ENCODE measurements at places on chromosomes 11 and 22.

DNA sequence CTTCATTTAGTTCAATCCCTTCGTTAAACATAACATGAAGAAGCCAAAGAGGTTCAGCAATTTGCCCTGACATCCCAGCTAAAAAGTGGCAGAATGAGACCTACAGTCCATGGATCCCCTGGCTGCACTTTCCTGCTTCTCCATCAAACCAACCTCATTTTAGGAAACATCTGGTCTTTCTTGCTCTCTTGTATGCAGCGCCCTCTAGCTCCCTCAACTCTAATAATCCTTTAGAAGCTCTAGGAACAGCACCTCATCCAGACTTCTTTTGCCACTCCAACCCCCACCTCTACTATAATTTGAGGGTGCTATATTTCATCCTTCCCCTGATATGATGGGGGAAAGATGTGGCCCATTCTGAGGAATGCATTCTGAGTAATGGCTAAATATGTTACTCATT lies 7.4 kb downstream of the CNTF start:
- no peak for DNase-seq

GRCh38 chr11:3613998-3614741 lies 27.6 kb downstream of the ART5 start:
- DNase-seq = no peak

GRCh38 chr11:62169935-62170334 lies 20.1 kb upstream of the SCGB1D1 start:
- DNase-seq = no peak

DNA sequence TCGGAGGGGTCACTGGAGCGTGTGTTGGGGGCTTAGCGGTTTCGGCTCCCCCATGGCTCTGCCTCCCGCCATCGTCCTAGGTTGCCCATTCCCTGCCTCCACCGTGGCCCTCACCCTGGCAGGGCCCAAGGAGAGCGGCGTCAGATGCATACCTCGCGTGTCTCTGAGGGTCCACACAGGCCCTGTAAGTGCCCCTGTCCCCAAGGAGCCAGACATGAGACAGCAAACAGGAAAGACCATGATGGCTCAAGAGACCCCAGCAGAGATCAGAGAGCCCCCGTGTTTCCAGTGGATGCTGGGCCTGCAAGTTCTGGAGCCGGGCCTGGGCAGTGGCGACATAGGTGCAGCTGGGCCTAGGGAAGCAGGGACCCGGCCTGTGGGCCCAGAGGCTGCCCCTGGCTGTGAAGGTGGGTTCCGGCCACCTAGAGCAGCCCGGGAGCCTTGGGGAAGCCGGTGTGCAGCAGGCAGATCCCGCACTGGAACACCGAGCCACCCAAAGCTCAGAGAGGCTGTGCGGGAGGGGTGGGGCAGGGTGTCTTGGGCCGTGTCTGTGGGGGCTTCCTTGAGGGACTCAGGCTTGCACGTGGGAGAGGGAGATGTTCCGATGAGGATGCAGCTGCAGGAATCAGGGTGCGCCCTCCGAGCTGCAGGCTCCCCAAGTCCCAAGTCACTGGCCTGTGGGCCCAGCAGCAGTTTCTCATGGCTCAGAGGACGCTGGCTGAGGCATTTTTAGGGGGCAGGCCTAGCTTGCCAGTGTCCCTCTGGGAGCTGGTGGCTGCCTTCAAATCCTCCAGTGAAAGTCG lies 126.4 kb downstream of the KCNQ1OT1 start:
- DNase-seq = no peak

- DNase-seq = no peak
Measured at GRCh38 chr22:34829485-34829884, 236.5 kb upstream of the ISX start.

- DNase-seq = no peak
Measured at GRCh38 chr11:1203505-1204271, 19.2 kb upstream of the MUC5B start.

DNA sequence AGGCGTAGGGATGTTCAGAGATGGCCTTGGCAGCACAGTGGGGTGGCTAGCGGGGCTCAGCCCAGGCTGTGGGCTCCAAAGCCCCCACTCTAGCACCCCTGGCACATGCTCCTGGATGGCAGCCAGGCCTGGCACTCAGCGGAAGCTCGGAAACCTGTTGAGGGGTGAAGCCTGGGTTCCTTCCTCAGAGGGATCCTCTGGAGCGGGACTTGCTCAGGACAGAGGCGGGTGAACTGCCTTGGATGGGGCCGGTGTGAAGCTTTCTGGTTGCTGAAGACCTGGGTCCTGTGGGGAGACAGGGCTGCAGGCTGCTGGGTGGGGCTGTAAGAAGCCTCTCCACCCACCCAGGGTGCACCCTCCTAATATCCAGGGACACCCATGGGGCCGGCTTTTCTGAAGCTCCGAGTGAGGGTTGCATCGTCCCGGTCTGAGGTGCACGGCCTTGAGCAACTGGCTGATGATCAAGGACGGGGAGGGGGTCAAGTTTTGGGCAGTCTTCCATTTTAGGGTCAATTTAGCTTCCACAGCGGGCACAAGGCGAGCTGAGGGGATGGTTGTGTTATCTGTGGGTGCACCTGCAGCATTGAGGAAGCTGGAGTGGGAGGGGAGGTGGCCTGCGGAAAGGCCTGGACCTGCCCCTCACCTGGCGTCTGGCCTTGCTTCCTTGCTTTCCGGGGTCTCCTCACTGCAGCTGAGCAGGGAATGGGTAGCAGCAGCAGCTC lies 5.2 kb downstream of the MRGPRE start:
- DNase-seq = no peak

- no peak for DNase-seq
Measured at GRCh38 chr11:59173080-59173963, 1.4 kb downstream of the DTX4 start.

DNA sequence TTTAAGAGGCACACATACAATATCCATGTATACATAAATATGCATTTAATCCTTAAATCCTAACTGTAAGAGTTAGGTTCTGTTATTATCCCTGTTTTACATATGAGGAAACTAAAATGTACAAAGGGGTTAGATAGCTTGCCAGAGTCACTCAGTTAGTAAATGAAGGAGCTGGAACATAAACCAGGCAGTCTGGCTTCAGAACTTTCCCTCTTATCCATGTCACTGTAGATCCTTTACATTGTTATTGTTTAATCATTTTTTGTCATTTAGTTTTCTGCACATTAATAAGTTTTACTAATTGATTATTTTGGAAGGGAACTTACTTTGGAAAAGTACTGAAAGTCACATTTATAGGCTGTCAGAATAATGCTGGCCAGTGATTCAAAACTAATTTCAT lies 282.4 kb downstream of the TMEM135 start:
- DNase-seq = no peak

DNA sequence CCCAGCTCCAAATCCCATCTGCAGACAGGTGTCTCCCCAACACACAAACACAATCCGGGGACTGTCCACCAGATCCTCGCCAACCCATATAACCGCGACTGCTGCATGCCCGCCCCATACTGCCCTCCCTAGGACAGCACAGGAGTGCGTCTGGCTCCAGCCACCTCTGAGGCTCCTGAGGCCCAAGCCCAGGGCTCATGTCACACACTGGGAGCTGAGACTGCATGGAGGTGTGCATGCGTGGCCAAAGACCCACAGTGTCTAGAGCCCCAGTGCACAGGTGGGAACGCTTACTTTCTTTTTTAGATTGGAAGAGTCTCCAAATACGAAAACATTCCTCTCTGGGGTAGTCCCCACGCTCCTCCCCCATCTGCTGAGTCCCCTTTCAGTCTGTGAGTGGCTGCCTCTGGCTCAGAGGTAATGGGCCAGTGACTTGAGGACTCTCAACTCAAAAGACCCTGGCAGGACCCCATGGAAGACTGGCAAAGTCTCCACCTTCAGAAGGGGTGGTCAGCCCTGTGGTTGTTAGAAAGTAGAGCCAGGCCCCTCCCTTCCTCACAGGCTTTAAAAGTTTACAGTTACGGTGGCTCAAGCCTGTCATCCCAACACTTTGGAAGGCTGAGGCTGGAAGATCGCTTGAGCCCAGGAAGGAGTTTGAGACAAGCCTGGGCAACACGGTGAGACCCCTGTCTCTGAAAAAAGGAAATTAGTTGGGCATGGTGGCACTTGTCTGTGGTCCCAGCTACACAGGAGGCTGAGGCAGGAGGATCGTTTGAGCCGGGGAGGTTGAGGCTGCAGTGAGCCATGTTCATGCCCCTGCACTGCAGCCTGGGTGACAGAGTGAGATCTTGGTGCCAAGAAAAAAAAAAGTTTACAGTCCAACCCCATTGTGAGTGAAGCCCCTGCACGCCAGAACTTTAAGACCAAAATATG lies 2.3 kb downstream of the CBX7 start:
- DNase-seq = no peak

DNA sequence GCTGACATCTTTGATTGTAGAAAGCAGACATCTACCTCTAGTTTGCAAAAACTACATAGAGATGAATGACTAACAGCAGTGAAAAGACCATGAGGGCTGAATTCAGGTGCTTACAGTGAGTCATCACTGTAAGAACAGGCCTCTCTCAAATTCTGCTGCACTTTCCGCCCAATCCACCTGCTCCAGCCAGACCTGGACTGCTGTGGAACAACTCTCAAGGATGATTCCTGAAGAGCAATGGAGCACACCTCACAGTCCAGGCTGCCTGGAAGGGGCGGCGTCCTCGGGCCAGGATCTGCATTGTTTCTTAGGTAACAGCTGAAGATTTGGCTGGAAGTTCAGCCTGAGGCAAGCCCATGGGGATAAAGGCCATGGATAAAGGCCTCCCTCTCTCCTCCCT lies 15.1 kb downstream of the APOL2 start:
- no peak for DNase-seq

- DNase-seq = no peak
Measured at GRCh38 chr22:40479126-40479800, 108.9 kb downstream of the SGSM3 start.

- DNase-seq = no peak
Measured at GRCh38 chr11:106446302-106446701, 368.8 kb downstream of the AASDHPPT start.

DNA sequence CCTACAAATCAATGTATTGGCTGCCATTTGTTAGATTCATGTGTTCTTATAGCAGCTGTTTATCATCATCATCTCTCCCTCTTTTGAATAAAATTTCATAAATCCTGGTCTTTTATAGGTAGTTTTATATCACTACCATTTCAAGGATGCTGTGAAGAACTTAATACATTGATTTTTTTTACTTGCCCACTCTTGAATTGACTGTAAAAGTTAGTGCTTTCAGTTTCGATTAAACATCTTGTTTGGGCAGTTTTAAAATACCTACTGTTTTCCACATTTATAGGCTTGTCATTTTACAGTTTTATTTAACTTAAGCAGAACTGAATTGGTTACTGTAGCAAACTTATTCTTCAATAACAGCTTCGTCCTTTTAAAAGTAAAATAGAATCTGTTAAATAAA lies 59.5 kb downstream of the TTC17 start:
- DNase-seq = no peak

GRCh38 chr22:22786301-22787115 lies 101.1 kb upstream of the IGLL5 start:
- DNase-seq = no peak

GRCh38 chr22:45684169-45684568 lies 12.5 kb downstream of the ATXN10 start:
- no peak for DNase-seq

- no peak for DNase-seq
Measured at GRCh38 chr11:121497176-121497998, 44.6 kb upstream of the SORL1-AS1 start.

DNA sequence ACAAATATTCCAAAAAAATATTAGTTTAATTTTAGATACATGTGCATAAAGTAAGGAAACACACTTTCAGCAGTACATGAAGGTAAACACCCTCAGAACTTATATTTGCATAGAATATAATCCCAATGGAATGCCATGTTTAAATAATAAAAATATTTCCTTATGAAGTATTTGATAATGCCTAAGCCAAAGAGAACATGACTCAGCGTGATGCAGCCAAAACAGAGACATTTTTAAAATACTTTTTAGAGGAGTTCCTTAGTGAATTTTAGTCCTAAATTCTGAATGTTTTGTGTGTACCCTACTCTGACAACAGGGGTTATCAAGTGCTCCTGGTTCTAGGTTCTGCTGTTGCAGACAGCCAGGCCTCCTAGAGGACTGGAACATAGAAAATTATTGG lies 39.1 kb upstream of the POU2AF2 start:
- no peak for DNase-seq

DNA sequence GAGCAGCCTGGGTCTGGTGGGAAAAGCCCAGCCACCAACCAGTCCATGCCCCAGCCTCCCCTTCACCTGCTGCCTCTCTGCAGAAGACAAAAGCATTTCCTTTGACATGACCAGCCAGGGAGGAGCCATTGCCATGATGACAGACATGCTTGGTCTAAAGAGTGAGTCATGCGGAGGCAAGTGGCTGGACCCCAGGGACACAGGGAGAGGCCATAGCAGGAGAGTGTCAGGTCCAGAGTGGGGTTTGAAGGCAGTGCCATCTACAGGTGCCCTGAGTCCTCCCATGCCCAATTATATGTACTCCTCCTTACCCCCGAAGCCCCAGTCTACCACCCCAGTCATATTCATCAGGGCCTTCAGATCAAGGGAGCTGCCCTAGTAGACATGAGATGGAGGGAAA lies 67.4 kb downstream of the SCN3B start:
- DNase-seq = no peak

DNA sequence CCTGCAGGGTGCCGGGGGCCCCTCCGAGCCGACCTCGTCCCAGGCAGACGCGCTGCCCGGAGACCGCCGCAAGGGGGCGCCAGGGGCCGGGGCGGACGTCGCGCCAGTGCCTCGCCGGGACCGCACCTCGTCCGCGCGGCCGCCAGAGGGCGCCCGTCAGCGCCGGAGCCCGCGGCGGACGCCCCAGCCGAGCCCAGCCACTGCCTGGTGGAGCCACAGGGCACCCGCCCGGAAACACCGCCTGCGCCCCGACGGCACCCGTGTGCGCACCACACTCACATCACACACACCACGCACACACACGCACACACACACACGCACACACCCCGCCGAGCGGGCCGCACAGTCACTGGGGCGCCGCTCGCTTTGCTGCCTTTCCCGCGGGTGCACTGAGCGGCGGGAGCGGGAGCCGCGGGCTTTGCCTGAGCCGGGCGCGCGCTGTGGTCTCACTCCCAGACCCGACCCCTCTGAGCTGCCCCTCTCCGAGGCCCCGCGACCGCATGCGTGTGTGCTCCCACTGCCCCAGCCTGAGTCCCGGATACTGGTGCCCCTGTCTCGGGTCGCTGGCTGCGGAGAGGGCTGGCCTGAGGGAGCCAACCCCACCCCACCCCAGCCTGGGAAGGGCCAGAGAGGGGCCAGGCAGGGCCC lies 449.3 kb downstream of the OPCML start:
- DNase-seq = peak; percentile 51

GRCh38 chr22:17162731-17163130 lies 3.7 kb upstream of the HDHD5 start:
- no peak for DNase-seq

GRCh38 chr22:39559456-39560105 lies 11.0 kb upstream of the CACNA1I start:
- no peak for DNase-seq

- DNase-seq = no peak
Measured at GRCh38 chr11:131311776-131312514, 58.5 kb upstream of the NTM start.

GRCh38 chr22:32013200-32013599 lies 29.9 kb upstream of the SLC5A1 start:
- no peak for DNase-seq

Data from activated naive CD4-positive, alpha-beta T cell treated with Interleukin-2 at 50 U/mL for 16 hours (primary cell).